ENCODE measurements at places on chromosomes 6 and 20.

GRCh38 chr6:90271831-90272230 is 24.8 kb downstream of the BACH2 start:
- DNase-seq, result no peak

DNA sequence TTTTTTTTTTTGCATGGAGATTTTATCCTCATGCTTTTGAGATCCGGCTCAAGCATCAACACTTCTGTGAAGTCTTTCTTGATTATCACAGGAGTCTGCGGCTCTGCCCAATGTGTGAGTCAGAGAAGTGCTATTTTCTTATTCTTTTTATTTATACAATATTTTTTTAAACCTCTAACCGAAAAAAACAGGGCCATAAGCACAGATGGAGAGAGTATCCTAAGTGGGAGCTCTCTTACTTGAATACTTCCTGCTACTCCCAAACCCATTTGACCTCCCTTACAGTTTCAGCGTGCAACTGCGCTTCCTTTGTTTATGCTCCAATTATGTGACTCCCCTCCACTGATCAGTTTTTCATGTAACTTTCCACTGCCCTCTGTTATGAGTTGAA is 8.7 kb upstream of the ATXN1 start:
- peak; percentile 70 for DNase-seq

GRCh38 chr6:67345946-67346345 is 1289.1 kb upstream of the ADGRB3 start:
- no peak for DNase-seq

DNA sequence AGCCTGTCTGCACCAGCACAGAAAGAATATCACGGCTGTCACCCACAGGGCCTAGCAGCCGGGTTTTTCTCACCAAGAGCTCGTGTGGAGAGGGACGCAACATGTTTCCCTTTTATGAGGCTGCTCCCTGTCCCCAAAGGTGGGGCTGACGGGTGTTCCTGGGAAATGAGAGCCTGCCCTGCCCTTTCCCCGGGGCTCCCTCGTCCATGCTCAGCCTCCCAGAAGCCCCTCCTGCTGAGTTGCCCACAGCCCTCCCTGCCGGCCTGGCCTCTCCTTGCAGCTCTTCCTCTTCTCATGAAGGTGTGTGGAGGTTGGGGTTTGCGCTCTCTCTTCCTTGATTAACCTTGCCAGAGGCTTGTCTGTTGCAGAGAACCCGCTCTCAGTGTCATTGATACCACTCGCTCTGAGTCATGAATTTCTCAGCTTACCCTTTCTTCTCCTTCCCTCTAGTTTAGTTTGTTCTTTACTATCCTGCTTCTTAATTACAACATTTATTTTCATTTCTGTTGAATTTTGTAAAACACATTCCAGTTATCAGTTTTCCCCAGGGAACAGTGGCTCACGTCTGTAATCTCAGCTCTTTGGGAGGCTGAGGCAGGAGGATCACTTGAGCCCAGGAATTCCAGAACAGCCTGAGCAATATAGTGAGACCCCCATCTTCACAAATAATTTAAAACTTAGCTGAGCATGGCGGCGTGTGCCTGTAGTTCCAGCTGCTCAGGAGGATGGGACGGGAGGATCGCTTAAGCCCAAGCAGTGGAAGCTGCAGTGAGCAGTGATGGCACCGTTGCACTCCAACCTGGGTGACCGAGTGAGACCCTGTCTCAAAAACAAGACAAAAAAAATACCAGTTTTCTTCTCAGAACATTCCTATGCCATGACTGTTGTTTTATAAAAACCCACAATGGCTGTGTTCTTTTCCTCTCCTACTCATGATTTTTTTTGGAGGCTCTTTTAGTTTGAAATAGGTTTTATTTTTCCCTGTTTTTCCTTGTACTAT is 103.8 kb downstream of the TMEM242 start:
- DNase-seq, result no peak
